NCI-H82 (cell line): ENCODE measurements at places on chromosomes 2 and 18.

DNA sequence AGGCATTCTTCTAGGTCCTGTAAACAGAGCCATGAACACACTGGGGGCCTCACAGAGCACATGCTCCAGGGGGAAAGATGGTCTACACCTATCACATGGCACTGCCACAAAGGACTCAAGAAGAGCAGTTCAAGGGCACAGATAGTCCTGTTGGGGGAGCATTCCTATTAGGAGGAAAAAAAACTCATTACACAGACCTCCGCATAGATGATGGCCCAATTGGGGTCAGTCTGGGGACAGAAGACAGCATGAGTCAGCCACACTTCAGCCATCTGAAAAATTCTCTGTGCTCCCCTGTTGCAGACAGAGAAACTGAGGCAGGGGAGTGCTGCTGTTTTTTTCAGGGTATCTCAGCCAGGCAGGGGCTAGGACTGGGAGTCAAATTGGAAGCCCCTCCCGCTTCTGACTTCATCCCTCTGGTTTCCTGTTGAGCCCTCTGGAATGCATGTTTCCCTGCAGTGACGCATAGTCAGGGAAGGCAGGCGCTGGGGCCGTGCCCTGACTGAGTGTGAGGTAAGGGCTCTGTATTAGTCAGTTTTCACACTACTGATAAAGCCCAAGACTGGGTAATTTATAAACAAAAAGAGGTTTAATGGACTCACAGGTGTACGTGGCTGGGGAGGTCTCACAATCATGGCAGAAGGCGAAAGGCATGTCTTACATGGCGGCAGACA, 67.9 kb downstream of the RHOB start:
- DNase-seq, result no peak

DNA sequence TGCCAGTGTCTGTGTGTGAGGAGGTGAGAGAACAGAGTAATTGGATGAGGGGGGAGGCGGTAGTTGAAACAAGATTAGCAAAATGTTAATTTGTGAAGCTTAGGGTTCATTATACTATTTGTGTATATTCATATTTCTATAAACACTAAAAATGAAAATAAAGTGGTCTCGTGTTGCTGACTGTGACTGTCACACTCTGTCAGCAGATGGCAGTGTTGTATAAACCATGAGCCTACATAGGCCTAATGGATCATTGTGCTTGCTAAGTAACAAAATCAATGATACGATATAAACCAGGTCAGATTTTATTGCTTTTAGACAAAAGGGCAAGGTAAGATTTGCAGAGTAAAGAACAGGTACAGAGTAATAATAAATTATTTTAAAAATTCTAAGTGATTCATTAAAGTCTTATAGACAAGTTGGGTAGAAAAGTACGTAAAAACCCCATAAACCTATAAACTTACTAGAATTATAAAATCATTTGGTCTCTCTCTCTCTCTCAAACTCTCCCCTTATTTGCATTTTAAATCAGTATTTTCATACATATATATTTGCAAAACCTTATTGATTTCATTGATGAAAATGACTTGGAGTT, 182.7 kb downstream of the RPIA start:
- DNase-seq, result peak; percentile 76

- no peak for DNase-seq
These were observed 21.1 kb upstream of the RALBP1 start for GRCh38 chr18:9454061-9454703.

GRCh38 chr2:234496055-234496834, 636 bp downstream of the ARL4C start:
- peak; percentile 70 for DNase-seq

DNA sequence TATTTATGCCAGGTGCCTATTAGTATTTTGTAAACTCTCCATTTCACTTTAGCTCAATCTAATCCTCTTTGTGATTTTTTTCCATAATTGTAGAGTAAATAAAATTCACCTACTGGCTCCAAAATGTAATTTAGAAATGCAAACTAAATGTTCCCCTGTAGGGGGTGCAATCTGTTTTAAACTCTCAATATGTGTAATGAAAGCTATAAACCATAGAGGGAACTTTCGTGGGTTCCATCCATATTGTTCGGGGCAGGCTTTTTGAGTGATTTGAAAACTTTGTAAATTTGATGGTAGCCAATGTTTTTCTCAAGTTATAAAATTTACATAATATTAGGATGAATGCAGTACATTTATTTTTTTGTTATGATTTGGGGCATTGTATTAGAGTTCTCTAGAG, 49.4 kb downstream of the TSPYL6 start:
- peak; percentile 41 for DNase-seq

- DNase-seq, result no peak
These were observed 177.4 kb upstream of the FN1 start for GRCh38 chr2:215613280-215613679.

DNA sequence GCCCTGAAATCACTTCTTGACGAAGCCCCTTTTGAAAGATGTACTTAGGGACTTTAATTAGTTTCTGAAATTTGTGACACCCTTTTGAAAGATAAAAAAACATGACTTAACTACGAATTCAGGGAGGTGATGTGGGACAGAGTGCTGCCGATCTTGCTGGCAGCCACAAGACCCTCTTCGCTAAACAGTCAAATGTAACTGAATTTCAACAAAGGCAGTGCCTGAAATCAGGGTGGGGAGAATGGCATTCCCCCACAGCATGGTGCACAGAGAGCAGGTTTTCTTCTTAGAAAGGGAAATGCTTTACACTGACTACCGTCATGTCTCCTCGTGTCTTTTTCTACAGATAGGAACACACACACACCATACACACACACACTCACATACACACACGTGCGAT, 640.2 kb upstream of the POU3F3 start:
- DNase-seq, result no peak

GRCh38 chr18:12621742-12622306, 36.1 kb downstream of the SPIRE1 start:
- peak; percentile 79 for DNase-seq

GRCh38 chr2:46917628-46918027, 2.0 kb upstream of the MCFD2 start:
- no peak for DNase-seq

GRCh38 chr2:48180557-48180956, 274.3 kb upstream of the FBXO11 start:
- peak; percentile 7 for DNase-seq

DNA sequence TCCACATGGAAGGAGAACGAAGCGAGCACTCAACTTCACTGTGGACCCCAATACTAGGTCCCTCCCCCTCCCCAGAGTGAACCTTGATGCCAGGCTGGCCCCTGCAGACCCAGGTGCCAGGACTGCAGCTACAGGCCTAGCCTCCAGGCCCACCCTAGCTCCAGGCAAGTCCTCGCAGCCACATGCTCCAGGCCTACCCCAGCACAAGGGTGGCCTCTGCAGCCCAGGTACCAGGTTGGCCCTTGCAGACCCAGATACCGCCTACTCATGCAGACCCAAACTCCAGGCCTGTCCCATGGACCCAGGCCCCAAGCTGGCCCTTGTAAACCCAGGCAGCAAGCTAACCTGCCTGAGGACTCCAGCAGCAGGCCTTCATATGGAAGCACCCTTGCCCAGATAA, 44.2 kb downstream of the KCNG2 start:
- DNase-seq, result no peak

DNA sequence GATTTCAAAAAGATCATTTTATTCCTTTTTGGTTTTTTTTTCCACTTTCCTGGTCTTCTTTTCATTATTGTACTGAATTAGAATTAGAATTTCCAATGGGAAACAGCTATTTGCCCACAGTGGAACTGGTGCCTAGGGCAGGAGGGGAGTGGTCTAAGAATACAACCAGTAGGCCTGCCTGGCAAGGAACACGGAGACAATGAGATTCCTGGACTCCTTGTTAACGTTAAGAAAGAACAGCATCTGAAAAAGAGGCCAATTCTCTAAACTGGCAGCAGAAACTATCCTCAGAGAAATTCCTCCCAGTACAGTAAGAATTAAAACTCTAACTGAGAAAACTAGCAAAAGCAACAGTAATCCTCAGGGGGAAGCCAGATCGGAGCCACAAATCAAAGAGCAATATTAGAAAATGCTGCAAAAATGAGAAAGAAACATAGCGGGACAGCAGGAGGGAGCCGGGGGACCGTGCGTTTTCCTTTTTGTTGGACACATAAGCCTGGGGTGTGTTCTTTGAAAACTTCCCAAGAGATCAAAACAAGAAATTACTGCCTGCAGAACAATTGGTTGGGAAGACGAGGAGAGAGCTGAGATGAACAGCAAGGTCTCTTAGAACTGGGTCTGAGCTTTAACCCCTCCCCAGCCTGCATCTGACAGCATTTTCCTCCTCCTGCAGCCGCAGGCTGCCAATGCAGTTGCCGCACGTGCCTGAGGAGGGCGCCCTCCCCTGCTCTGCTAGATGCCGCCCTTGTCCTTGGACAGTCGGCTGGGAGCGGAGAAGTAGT, 776.0 kb downstream of the TSN start:
- peak; percentile 7 for DNase-seq

- no peak for DNase-seq
These were observed 74.3 kb upstream of the NPAS2 start for GRCh38 chr2:100745604-100746003.

- no peak for DNase-seq
These were observed at the start of gene LONRF2 for GRCh38 chr2:100321866-100322820. Gene LONRF2 (minus strand): TSS chr2:100322501. CDS start chr2:100322093, 408 bp downstream.

- DNase-seq, result no peak
These were observed 795.8 kb upstream of the GCFC2 start for GRCh38 chr2:76506538-76506937.

DNA sequence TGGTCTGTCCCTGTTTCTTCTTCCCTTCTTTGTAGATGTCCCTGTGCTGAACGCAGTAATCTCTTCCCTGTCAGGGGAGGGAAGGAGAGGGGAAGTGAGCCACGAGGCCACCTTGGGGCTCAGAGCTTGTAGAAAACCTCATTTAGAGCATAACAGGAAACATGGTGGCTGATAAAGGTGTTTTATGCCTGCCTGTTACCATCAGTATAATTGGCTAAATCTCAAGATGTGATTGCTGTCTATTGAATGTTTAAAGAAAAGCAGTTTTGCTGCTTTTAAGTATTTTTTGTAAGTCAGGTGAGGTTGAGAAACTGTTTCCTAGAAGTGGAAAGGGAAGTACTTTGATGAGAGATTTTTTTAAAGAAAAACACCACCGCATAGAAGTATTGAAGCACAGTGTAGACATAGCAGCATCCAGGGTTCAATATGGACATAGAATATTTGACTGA, 59.7 kb upstream of the PDK1 start:
- DNase-seq, result no peak

DNA sequence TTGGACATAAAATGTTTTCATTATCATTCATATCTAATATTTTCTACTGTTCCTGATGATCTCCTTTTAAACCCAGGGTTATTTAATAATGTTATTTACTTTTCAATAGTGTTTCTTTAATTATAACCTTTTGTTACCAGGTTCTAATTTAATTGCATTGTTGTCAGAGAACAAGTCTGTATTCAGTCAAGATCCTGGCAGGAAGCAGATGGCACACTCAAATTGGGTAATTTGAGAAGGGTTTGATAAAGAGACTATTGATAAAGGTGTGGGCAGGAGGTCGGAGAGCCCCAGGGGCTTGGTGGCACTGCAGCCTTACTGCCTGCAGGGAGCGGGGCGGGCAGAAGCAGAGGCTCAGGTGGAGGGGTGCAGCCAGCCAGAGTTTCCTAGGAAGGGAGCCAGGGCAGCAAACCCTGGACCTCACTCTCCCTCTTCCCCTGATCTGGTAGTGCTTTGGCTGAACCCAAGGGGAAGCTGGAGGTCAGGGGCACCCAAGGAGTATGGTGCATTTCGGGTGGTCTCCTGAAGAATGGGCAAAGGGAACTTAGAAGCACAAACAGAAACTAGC, 2.3 kb upstream of the KIF1A start:
- DNase-seq, result peak; percentile 19

DNA sequence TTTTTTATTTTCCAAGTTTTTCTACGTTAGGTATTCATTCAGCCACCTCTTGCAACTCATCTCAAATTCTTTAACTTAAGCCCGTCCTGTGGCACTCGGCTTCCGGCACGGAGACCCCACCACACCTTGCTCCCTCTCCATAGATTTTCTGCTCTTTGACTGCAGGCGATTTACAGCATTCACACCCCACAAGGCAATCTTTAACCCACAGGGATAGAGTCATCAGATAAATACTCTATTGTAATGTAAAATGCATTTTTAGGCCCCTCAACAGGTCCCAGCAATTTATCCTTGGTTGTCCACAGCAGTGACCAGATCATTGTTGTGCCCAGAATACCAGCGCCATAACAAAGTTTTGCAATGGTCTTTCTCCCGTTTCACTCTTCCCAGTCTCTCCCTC, 132.3 kb upstream of the EPHA4 start:
- DNase-seq, result no peak

DNA sequence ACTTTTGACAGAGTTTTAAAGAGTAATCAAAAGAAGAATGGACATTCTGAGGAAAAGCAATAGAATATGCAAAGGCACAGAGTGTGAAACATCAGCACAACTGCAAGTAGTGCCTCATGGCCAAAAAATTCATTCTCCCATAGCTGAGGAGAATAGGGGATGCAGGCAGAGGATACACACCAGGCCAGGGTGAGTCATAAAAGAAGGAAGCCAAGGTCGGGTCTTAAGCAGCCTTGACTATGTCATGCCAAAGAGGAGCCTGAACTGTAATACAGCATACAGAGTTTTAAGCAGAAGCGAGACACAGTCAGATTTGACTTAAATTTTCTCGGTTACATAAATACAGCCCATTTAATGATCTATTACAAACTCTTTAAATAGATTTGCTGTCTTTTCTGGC, 165.0 kb downstream of the LNPK start:
- no peak for DNase-seq

GRCh38 chr2:29777161-29777560, 144.2 kb downstream of the ALK start:
- DNase-seq, result no peak

GRCh38 chr18:21242780-21243401, 859 bp downstream of the GREB1L start:
- DNase-seq, result peak; percentile 65

DNA sequence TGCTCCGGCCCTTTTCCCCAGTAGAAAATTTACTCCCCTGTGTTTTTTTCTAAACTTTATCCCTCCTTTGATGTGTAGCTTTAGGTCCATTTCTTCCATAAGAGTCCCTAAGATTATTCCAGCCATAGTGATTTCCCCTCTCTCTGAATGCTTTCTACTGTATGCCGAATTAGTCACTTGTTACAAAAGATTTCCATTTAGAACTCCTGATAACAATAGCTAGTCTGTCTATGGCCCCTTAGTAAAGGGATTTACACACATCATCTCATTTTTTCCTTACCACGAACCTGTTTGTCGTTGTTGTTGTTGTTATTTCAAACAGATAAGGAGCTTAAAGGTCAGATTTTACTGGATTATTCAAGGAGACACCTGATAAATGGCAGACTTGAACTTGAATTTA, 256.1 kb downstream of the PAX3 start:
- DNase-seq, result peak; percentile 13

DNA sequence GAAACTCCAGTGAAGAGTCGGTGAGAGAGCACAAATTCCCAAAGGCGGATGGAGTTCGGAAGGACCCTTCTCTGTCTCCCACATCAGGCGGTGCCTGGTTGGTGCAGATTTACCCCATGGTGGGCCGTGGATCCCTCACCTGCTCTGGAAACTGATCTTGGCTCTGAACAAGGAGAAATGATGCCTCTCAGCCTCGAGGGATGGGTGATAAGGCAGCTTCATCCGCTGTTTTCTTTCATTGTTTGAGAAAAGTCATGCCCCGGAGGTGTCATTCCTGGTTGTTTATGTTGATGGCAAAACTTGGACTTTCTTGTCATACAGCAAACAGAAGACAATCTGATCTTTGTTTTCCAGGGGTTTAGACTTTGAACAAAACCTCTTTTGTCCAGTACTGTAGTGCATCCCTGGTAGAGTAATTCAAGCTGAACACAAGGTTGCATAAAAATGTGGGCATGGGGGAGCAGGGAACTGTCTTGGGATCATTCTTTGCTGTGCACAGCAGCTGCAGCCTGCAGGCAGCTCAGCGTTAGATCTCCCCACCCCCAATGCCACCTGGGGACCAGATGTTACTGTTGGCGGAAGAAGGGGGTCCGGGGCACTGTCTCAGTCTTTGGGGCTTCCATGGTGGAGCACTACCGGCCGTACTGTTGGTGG, 81.3 kb downstream of the NFATC1 start:
- no peak for DNase-seq
